ENCODE measurements at places on chromosomes 16 and 17.

DNA sequence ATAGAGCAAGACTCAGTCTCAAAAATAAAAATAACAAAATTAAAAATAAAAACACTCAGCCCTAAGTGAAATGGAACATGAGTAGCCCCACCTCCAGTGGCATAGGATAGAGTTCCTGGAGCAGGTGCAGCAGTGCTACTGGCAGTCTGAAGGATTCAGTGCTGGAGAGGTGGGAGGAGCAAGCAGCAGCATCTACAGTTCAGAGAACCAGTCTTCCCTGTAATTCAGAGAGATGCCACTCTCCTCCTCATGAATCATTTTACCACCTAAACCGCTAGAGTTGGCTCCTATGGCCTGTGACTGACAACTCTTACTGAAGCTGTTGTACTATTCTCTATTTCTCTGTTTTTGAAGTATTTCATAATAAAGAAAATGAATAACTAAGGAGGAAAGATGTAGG, 56.0 kb upstream of the SMURF2 start:
- DNase-seq, result no peak

DNA sequence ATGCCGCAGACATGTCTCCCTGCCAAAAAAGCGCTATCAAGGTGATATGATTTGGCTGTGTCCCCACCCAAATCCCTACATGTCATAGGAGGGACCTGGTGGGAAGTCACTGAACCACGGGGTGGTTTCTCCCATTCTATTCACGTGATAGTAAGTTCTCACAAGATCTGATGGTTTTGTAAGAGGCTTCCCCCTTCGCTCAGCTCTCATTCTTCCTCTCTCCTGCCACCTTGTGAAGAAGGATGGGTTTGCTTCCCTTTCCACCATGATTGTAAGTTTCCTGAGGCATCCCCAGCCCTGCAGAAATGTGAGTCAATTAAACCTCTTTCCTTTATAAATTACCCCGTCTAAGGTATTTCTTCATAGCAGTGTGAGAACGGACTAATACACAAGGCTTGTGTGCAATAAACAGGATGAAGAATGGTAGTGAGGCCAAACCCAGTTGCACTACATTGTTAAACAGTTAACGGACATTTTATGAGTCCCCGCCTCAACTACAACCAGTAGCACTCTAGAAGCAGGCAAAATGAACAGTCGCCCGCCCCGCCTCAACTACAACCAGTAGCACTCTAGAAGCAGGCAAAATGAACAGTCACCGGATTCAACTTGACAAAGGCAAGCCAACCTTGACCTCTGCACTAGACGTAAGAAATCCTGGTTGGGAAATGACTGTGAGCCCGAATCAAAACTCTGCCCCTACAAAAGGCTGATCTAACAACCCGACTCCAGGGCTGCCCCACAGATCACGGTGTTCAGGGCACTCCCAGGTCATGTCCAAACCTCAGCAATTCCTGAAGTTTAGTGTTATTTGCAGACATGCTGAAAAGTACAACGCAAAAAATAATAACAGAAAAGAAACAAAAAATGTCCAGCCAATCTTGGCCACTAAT, 26.3 kb downstream of the VPS53 start:
- DNase-seq, result no peak

DNA sequence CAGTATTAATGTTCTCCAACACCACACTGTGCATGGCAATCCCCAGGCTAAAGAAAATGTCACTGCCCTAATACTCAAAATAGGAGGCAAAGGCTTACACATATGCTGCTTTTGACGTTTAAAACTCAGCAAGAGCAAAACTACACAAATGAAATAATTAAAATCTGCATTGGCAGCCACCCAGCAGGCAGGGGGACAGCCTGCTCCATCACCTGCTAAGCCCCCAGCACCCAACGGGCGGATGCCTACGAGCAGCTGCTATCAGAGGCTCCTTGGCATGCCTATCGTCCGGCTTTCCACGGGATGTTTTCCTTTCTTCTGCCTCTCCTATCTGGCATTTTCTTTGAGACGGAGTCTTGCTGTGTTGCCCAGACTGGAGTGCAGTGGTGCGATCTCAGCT, 337.5 kb downstream of the SOX9 start:
- DNase-seq, result no peak

- DNase-seq, result no peak
These were observed 14.6 kb downstream of the ABCC3 start for GRCh38 chr17:50649042-50649908.

Data from skeletal muscle cell (primary cell).